ENCODE measurements at places on chromosomes 6 and 20. TPM values are rescaled to one million over a fixed set of nuclear protein-coding genes. Genes with fewer than 3 reads are reported as not detected.
A peak's percentile ranks its signal among the peaks of the same experiment; 100 is the strongest.

GRCh38 chr6:134081506-134081905 lies 29.1 kb upstream of the SLC2A12 start:
- peaks cover 28% of the 10 kb centered on the region for H3K4me1 ChIP-seq
- no peaks in the 10 kb centered on the region for H3K36me3 ChIP-seq
- H3K27me3 ChIP-seq, result peaks cover 9% of the 10 kb centered on the region
- no peak overlapping the region for H3K4me3 ChIP-seq
- no peak for DNase-seq

GRCh38 chr6:26520237-26520849 lies 17.8 kb upstream of the HMGN4 start:
- H3K4me3 ChIP-seq, result peak overlapping the region; percentile 79
- peaks cover 2% of the 10 kb centered on the region for H3K27me3 ChIP-seq
- no peak for DNase-seq
- peaks cover 35% of the 10 kb centered on the region for H3K4me1 ChIP-seq

GRCh38 chr6:169854813-169855212 lies 103.4 kb downstream of the ERMARD start:
- no peaks in the 10 kb centered on the region for H3K27me3 ChIP-seq
- H3K27ac ChIP-seq, result no peak overlapping the region
- no peak overlapping the region for H3K4me3 ChIP-seq
- H3K4me1 ChIP-seq, result no peaks in the 10 kb centered on the region

- no peaks in the 10 kb centered on the region for H3K4me1 ChIP-seq
- H3K27me3 ChIP-seq, result no peaks in the 10 kb centered on the region
These were observed 212.7 kb downstream of the PACRG start for GRCh38 chr6:162940426-162940825.

DNA sequence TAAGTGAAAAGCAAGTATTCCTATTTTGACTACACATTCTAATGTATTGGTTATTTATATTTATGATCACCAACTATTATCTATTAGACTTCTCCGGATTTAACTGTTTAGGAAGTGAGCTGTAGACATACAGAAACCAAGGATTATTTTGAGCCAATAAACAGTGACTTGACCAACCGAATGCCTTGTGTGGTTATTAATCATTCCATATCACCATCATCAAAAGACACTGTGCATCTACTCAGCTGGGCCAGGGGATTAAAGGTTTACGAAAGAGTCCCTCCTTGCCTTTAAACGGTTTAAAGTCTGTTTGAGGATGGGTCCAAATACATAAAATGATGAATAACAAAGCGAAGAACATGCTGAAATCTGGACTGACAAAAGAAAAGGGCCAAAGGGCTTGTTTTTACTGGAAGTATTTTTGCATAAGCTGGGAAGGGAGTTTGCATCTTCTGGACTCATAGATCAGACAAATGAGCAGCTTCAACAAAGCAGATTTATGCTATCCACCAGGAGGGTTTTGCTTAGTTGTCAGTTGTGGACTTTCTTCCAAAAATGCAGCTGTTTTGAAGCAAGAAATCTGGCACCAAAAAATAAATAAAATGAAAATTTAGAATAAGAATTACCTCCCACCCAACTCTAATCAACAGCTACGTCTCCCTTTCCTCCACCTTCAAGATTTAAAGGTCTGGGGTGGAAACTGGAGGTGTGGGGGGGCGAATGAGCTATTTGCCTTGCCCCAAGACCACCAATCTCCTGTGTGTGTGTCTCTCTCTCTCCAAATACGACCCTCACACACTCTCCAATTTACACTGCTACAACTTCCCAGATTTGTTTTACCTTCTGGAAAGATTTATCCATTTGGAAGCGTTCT lies 33.6 kb upstream of the ID4 start:
- no peak overlapping the region for H3K27ac ChIP-seq
- H3K4me3 ChIP-seq, result no peak overlapping the region
- peaks cover 1% of the 10 kb centered on the region for H3K36me3 ChIP-seq
- DNase-seq, result no peak
- H3K27me3 ChIP-seq, result peaks cover 18% of the 10 kb centered on the region
- H3K4me1 ChIP-seq, result peaks cover 6% of the 10 kb centered on the region

Gene TNNC2
- not detected for total RNA-seq

DNA sequence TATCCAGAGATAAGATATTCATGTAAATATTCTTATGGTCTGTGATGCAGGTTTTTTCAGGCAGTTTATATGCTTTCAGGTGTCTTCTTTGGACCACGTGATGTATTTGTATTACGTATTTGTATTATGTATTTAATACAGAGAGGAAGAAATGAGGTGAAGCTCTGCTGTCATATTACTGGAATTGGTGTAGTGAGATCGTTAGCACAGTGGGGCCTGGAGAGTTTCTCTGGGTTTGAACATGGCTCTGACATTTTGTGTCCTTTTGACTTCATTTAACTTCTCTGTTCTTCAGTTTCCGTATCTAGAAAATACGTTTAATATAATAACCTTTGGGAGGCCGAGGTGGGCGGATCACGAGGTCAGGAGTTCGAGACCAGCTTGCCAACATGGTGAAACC lies 1.6 kb upstream of the PRIM2 start:
- no peak for DNase-seq
- peaks cover 30% of the 10 kb centered on the region for H3K4me1 ChIP-seq
- H3K27ac ChIP-seq, result no peak overlapping the region
- no peak overlapping the region for H3K4me3 ChIP-seq

GRCh38 chr20:2244993-2245392 lies 50.8 kb upstream of the TGM3 start:
- peaks cover 2% of the 10 kb centered on the region for H3K27me3 ChIP-seq
- no peaks in the 10 kb centered on the region for H3K4me1 ChIP-seq
- H3K4me3 ChIP-seq, result no peak overlapping the region
- DNase-seq, result no peak
- no peak overlapping the region for H3K27ac ChIP-seq

Gene SMOC2
- total RNA-seq, result not detected

Gene TRIM40
- not detected for total RNA-seq

DNA sequence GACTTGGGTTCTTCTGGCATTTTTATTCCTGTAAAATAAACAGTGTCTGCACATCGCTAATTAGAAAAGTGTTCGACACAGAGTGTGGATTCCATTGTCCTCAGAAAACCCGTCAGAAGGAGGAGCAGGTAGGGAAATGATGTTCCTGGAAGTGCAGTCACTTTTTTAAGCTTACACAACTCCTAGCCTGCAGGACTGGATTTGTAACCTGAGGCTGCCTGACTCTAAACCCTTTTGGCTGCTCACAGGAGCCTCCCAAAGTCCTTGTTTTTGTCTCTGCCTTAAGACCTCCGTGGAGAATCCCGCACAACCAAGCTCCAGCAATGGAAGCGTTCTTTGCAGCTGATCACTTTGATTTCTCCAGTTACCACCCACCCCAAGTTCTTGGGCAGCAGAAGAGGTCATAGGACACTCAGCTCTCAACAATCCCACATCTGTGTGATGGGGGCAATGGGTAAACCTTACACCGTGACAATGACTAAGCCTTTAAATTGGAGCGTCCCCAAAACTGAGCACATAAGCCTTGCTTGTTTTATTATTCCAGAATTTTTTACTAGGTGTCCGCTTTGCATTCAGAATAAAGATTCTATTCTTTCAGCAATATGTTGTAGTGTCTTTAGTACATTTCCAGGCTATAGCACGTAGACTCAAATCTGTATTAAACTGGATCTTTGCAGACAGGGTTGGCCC lies 227.9 kb downstream of the TBXT start:
- H3K4me1 ChIP-seq, result no peaks in the 10 kb centered on the region
- no peak overlapping the region for H3K4me3 ChIP-seq
- no peak overlapping the region for H3K27ac ChIP-seq
- DNase-seq, result no peak

Gene UTRN
- total RNA-seq, result 48.3 TPM

- DNase-seq, result no peak
- no peak overlapping the region for H3K27ac ChIP-seq
- no peaks in the 10 kb centered on the region for H3K4me1 ChIP-seq
- no peaks in the 10 kb centered on the region for H3K36me3 ChIP-seq
- no peak overlapping the region for H3K4me3 ChIP-seq
These were observed 117.0 kb downstream of the BMP5 start for GRCh38 chr6:55758156-55758937.

DNA sequence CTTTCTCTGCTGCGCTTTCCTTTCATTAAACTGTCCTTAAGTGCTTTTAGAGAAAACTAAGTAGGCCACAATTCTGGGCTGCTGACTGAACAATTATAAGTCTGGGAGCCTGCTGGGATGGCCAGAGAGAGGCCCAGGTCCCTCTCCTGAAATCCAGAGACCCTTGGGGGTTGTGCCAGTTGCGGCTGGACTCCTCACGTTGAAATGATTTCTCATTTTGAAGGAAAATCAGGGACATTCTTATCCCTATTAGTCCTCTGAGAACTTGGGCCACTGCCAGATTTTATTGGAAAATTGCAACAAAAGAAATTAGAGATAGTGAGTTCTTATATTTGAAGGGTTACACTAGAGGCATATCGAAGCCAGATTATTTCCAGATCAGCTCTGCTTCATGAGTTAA lies 145.1 kb downstream of the CLIC5 start:
- no peak overlapping the region for H3K4me3 ChIP-seq
- H3K27me3 ChIP-seq, result peaks cover 19% of the 10 kb centered on the region
- DNase-seq, result no peak

Gene HLA-DRA
- 39.3 TPM for total RNA-seq

Gene BCKDHB
- total RNA-seq, result 14.4 TPM

Gene LRFN2
- total RNA-seq, result 0.29 TPM

- no peaks in the 10 kb centered on the region for H3K4me1 ChIP-seq
- no peaks in the 10 kb centered on the region for H3K27me3 ChIP-seq
- H3K27ac ChIP-seq, result no peak overlapping the region
- no peak for DNase-seq
- no peaks in the 10 kb centered on the region for H3K36me3 ChIP-seq
- H3K4me3 ChIP-seq, result no peak overlapping the region
These were observed 228.2 kb downstream of the RFPL4B start for GRCh38 chr6:112575309-112575834.

GRCh38 chr20:62066339-62066982 lies 780 bp upstream of the TAF4 start:
- peaks cover 5% of the 10 kb centered on the region for H3K36me3 ChIP-seq
- DNase-seq, result peak; percentile 47
- H3K27ac ChIP-seq, result peak overlapping the region; percentile 84

Gene TTK
- total RNA-seq, result 22.4 TPM

DNA sequence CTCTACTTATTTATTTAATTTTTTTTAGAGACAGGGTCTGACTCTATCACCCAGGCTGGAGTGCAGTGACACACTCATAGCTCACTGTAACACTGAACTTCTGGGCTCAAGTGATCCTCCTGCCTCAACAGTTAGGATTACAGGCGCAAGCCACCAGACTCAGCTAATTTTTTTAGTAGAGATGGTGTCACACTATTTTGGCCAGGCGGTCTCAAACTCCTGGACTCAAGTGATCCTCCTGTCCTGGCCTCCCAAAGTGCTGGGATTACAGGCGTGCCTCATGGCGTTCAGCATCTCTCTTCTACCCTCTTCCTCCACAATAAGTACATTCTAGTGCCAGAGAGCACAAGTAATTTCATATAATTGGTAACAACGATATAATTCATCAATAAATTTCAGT lies 5.5 kb downstream of the SSR1 start:
- no peak overlapping the region for H3K27ac ChIP-seq
- no peak overlapping the region for H3K4me3 ChIP-seq
- H3K36me3 ChIP-seq, result peaks cover 61% of the 10 kb centered on the region
- peaks cover 49% of the 10 kb centered on the region for H3K4me1 ChIP-seq
- no peak for DNase-seq
- H3K27me3 ChIP-seq, result no peaks in the 10 kb centered on the region

- no peaks in the 10 kb centered on the region for H3K36me3 ChIP-seq
- no peak overlapping the region for H3K4me3 ChIP-seq
- H3K4me1 ChIP-seq, result no peaks in the 10 kb centered on the region
- DNase-seq, result no peak
- no peak overlapping the region for H3K27ac ChIP-seq
These were observed 75.2 kb upstream of the IYD start for GRCh38 chr6:150293423-150294173.

Gene LY86
- 1.1 TPM for total RNA-seq

DNA sequence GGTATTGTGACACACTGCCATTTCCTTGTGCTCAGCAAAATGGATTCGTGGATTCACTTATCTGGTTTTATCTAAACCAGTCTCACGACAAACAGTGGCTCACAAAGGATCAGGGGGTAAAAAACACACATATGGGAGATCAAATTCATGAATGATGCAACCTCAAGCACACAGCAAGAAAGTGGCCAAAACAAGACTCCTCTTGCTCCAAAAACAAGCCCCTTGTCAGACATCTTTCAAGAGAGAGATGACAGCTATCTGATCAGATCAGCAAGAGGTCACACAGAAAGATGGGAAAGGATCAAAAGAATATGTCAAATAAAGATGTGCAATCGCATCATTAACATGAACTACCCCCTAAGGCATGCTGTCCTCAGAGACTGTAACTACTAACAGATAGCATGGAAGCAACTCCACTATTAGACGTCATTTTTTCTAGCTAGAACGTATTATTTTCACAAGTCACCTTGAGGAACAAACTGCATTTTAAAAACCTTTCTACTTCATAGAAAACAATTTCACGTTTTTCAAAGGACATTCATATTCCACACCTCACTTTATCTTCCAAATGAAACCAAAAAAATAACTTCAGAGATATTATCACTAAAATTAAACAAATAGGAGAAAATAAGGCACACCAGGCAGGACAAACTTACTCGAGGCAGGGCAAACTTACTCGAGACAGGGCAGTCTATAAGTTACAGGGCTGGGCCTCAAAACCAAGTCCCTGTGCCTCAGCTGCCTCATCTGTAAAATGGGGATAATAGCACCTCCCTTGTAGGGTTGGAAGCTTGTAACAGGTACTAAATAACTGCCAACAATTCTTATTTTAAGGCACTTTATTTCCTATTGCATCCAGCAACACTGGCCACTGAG lies 122.3 kb downstream of the PREX1 start:
- H3K4me3 ChIP-seq, result no peak overlapping the region
- H3K36me3 ChIP-seq, result peaks cover 54% of the 10 kb centered on the region
- H3K4me1 ChIP-seq, result peaks cover 46% of the 10 kb centered on the region
- peak overlapping the region; percentile 73 for H3K27ac ChIP-seq

Gene DDO
- not detected for total RNA-seq

Gene HSPA1L
- total RNA-seq, result 2.2 TPM

Gene BPIFA1
- total RNA-seq, result not detected

DNA sequence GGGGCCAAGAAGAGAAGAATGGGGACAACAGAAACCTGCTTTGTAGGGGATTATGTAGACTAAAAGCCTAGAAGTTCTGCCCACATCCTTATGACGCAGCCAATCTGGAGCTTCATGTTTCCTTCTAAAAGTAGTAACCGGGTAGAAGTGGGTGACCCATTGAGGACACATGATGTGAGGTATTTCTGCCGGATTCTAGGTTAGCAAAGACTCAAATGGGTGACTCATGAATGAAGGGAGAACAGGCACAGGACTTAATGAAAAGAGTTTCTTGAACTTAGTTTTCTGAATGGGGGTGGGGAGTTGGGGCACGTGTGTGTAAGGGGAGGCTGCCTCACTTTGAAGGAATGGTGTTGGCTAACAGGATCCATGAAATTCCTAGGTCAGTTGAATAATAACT lies 68.8 kb downstream of the CDS2 start:
- H3K36me3 ChIP-seq, result peaks cover 15% of the 10 kb centered on the region
- peaks cover 20% of the 10 kb centered on the region for H3K4me1 ChIP-seq
- peak overlapping the region; percentile 29 for H3K27ac ChIP-seq
- no peaks in the 10 kb centered on the region for H3K27me3 ChIP-seq
- no peak overlapping the region for H3K4me3 ChIP-seq
- no peak for DNase-seq

Gene TNXB
- 2.0 TPM for total RNA-seq

All from activated T-helper 1 cell treated with anti-CD3 and anti-CD28 coated beads, Interleukin-12 subunit alpha, Interleukin-12 subunit beta, Interleukin-2, Interleukin-4 antibody, amounts not matched to agents 30 ng/mL and 10 ng/mL and 1 ng/mL, durations not matched to agents 14 hours and 24 hours and 36 hours (primary cell).